ENCODE measurements at places on chromosomes 4 and X. TPM values are rescaled to one million over a fixed set of nuclear protein-coding genes. Genes with fewer than 3 reads are reported as not detected.

GRCh38 chr4:149409146-149409545 lies 406.5 kb downstream of the IQCM start:
- no peak for DNase-seq

The MTMR8 gene
- total RNA-seq, result 0.90 TPM

DNA sequence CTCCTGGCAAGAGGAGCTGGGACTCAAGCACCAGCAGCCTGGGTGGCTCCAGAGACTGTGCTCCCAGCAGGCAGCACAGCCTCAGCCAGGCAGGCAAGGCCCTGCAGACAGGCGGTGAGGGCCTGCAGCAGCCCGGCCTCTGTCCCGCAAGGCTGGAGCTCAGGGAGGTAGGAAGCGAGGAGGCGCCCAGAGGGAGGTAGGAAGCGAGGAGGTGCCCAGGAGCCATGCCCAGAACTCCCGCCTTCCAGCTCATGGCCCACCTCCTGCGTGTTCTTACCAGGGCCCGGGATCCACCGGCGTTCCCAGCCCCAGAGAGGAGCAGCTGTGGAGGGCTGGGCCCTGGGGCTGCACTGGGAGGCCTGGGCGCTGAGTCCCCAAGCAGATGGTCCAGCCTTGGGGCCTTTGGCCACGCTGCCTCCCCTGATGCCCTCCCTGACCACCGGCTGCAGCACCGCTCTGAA lies 133.1 kb downstream of the HMX1 start:
- DNase-seq, result peak; percentile 47

The PPARGC1A gene
- 41.6 TPM for total RNA-seq

GRCh38 chr4:141659539-141659938 lies 23.2 kb downstream of the IL15 start:
- DNase-seq, result no peak

GRCh38 chrX:40090961-40091360 lies 6.8 kb downstream of the BCOR start:
- no peak for DNase-seq

- no peak for DNase-seq
Observed at GRCh38 chrX:55709735-55710134, 7.8 kb upstream of the RRAGB start.

The TLR7 gene
- 0.24 TPM for total RNA-seq

DNA sequence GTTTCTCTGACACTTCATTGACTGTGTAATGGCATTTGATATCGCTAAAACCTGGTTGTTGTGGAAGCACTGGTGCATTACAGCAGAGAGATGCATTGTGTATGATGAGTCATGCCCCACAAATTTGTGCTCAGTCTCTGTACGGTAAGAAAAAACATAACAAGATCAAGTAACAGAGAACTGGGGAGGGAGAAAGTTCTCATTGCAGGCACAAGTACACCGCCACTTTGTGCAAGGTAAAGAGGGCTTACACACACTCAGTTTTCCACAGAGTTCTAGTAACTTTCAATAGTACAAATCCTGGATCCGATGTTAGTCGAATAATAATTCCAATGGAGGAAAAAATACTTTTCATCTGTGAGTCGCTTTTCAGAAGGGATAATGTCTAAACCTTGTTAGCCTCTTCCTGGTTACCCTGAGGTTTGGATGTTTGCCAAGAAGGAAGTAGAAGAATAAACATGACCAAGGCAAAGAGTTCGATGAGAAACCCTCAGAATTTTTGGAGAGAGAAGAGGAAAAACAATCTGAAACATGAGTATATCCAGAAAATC lies 512.5 kb upstream of the SLIT2 start:
- no peak for DNase-seq

DNA sequence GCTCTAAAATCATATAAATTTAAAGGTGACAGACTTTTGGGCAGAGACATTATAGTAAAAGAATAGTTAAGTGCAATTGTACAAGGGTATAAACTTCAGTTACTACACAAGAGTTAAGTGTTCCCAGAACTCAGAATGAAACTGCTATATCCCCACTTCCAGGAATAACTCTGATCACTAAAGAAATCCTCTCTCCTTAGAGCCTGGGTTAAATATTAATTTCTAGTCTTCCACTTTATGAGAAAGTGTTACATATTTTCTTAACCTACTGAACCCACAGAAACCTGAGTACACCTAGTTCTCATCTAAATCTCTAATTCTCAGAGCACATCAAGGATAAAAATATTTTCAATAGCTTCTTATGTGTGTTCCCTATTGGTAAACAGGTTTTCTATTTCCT lies 99.1 kb upstream of the USP38 start:
- no peak for DNase-seq
